ENCODE measurements at places on chromosomes 12 and 14.

- peak; percentile 80 for DNase-seq
These were observed at the start of gene LRRK2 for GRCh38 chr12:40224439-40225291. TSS of gene LRRK2 (plus strand) at chr12:40224997. CDS start at chr12:40225132, 135 bp downstream.

- no peak for DNase-seq
These were observed 27.8 kb downstream of the FBXL14 start for GRCh38 chr12:1566449-1567135.

GRCh38 chr12:70448371-70448770 is 82.3 kb downstream of the KCNMB4 start:
- DNase-seq: no peak

- DNase-seq: no peak
These were observed 337.3 kb downstream of the CACNA1C start for GRCh38 chr12:2390133-2390532.

GRCh38 chr12:50839042-50839441 is 3.7 kb upstream of the TMPRSS12 start:
- no peak for DNase-seq

DNA sequence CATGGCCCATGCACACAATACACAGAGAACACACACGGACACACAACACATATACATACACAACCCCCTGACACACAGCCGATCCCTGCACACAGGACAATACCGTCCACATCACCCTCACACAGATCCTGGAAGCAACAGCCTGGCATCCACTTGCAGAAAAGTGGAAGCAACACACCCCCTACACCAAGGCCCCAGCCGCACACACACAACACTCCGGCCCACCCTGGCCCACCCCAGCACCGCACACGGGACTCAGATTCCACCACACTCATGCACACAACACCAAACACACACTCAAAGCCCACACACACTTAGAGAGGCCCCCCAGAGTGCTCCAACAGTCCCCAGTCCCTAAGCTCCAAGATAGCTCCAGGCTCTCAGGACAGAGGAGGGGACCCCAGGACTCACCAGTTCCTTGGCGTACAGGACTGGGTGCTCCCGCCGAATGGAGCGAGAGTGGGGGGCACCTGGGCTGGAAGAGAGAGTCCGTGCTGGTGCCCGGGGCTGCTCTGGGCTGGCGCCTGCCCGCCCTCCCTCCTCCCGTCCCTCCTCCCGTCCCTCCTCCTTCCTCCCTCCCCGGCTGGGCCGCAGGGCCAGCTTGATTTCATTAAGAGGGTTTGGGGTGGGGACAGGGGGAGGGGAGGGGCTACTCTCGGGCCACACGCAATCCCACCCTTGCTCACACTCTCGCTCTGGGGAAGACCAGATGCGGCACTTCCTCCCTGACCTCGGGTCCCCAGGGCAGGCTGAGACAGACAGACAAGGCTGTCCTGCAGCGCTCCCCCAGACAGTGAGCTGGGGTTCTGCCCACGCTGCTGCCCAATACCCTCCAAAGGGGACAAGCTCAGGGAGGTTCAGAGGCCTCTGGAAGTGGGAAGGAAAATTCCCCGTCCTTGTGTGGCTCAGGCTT is at the start of gene TMEM119:
TSS of gene TMEM119 (minus strand) at position 526 of the 913 bp plus-strand sequence. CDS start 5,701 bp downstream, outside the sequence.
- DNase-seq: no peak

DNA sequence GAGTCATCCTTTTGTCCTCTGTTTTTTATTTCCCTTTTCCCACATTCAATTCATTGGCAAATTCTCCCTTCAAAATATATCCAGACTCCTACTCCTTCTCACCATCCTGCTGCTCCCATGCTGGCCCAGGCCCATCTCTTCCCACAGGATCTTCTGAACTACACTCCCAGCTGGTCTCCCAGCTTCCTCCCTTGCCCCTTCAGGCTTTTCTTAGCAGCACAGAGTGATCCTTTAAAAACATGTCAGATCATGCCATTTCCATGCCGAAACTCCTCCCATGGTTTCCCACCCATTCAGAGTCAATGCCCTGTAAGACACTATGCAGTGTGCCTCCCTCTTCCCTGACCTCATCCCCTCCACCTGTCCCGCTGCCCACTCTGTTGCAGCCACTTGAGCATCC is 2.4 kb upstream of the KRT84 start:
- no peak for DNase-seq

- DNase-seq: no peak
These were observed 1072.5 kb upstream of the ATXN7L3B start for GRCh38 chr12:73465106-73465505.

DNA sequence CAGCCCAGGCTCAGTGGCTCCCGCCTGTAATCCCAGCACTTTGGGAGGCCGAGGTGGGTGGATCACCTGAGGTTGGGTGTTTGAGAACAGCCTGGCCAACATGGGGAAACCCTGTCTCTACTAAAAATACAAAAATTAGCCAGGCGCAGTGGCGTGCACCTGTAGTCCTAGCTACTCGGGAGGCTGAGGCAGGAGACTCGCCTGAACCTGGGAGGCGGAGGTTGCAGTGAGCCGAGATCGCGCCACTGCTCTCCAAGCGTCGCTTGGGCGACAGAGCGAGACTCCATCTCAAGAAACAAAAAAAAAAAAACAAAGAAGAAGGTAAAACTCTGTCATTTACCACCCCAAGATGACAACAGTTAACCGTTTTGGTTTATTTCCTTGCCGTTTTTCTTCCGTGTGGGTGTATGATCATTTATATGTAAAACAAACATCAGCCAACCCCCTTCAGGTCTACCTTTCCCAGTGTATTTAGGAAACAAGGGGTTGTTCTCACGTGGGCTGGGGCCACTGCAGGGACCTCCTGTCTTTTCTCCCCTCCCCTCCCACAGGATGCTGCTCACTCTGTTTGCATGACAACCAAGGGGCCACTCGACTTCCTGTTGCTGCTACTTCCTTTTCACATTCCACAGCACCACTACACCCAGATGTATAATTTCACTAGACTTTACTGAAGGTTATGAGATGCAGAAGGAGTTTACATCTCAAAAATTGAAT is 13.6 kb downstream of the TTC9 start:
- no peak for DNase-seq

- DNase-seq: no peak
These were observed 122.0 kb downstream of the TGFB3 start for GRCh38 chr14:75859746-75860145.

GRCh38 chr12:54463034-54463433 is 10.4 kb downstream of the GTSF1 start:
- DNase-seq: no peak

- DNase-seq: no peak
These were observed 8.5 kb downstream of the IFI27 start for GRCh38 chr14:94119071-94119470.

GRCh38 chr12:25840678-25841465 is 117.6 kb upstream of the RASSF8 start:
- DNase-seq: no peak

DNA sequence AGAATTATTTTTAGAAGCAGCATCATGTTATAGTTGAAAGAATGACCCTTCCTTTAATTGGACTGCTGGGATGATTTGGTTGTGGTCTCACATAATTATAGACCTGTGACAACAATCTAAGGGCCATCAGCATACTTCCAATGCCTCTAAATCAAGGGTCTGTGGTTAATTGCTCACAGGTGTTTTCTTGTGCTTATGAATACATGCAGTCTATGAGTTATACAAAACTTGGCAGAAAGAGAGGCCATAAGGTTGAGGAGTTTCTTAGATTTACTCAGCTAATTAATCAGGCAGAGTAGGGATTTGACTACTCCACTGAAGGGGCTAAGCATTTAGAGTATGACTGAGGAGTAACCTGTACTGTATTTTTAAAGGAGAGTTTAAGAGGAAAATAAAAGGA is 37.0 kb upstream of the FRMD6 start:
- no peak for DNase-seq

DNA sequence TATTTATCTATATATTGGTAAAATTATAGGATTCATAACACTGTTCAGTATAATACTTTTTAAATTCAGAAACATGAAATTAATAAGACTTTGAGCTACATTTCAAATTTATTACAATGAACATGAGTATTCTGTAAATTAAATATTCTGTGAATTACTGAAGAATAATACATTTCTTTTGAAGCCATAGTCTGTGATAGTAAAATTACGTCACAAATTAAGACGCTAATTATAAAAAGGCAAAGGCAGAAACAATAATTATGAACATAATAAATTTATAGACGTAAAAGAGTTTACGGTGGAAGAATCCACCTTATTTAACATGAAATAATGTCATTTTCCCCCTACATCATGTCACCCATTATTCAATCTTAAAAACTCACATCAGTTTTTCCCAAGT is 118.9 kb downstream of the NOVA1 start:
- DNase-seq: no peak

- DNase-seq: no peak
These were observed 3.7 kb downstream of the MYO1A start for GRCh38 chr12:57046086-57046791.

GRCh38 chr14:50954811-50955372 is 10.6 kb upstream of the PYGL start:
- peak; percentile 67 for DNase-seq

- no peak for DNase-seq
These were observed 247.5 kb downstream of the SEC23A start for GRCh38 chr14:38855513-38855912.

DNA sequence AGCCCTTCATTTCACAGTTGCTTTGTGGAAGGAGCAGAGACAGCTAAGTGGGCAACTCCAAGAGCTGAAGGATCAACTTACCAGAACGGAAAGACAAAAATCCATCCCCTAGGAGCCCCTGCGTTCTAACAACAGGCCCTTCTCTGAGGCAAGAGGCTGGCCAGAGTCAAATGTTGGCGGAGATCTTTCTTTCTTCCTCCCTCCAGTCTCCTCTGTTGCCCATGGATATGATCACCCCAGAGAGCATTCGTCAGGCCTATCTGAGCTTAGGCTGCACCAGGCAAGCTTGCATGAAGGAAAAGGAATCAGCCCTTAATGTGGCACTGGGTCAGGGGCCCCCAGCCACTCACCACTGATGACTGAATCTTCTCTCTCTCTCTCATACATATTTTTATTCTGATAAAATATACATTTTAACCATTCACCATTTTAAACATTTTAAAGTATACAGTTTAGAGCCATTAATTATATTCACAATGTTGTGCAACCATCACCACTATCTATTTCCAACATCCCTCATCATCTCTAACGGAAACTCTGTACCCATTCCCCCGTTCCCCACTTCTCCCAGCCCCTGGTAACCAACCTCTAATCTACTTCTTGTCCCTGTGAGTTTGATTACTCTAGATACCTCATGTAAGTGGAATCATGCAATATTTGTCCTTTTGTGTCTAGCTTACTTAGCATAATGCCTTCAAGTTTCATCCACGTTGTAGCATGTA is 52.9 kb upstream of the CCND2 start:
- no peak for DNase-seq

- peak; percentile 17 for DNase-seq
These were observed 1.9 kb downstream of the GPHN start for GRCh38 chr14:66509874-66510273.

DNA sequence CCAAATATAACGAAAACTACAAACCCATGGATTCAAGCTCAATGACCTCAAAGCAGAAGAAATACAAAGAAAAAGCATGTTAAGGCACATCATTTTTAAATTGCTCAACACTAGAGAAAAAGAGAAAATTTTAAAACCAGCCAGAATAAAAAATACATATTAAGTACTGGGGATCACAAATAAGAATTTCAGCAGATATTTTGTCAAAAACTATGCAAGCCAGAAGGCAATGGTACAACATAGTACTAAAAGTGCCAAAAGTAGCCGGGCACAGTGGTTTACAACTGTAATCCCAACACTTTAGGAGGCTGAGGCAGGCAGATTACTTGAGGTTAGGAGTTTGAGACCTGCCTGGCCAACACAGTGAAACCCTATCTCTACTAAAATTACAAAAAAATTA is 10.2 kb downstream of the SGPP1 start:
- peak; percentile 55 for DNase-seq

- no peak for DNase-seq
These were observed 42.1 kb downstream of the SEC23A start for GRCh38 chr14:39060818-39061437.

Measured in ACHN (cell line).